ENCODE measurements at places on chromosomes 5 and 9. TPM values are rescaled to one million over a fixed set of nuclear protein-coding genes. Genes with fewer than 3 reads are reported as not detected.

GRCh38 chr5:135269199-135269598, 129.8 kb downstream of the MACROH2A1 start:
- DNase-seq, result no peak

DNA sequence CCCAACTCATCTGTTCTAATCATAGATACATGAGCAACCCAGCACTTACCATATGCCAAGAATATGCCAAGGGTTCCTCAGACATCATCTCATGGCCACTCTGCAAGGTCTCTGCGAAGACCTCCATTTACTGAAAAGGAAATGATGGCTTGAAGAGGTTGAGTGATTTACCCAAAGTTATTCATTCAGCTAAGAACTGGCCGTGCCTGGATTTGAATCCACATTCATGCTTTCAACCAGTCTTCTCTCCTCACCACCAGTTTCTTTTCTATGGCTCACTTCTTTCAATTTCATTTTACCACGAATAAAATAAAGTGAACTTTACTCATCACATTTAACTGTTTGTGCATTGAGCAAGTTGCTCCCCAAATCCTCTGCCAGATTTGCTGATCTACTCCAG, 27.2 kb upstream of the FOXI1 start:
- DNase-seq, result no peak

DNA sequence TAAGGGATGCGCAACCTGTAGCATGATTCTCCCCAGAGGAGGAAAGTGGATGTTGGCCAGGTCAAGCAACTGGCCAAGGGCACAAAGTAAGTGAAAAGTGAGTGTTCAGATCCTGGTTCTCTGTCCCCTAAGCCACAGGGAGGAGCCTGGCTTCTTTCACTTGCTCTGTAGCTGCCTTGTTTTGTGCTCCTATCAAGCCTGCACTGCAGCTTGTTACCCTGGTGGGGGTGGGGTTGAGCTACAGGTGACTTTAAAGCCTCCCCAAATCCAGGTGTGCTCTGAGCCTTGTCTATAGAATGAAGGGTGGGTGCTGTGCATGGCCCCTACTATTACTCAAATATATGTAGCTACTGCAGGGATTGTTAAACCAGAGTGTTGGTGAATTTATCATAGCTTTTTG, 32.9 kb downstream of the RALGPS1 start:
- DNase-seq, result no peak

DNA sequence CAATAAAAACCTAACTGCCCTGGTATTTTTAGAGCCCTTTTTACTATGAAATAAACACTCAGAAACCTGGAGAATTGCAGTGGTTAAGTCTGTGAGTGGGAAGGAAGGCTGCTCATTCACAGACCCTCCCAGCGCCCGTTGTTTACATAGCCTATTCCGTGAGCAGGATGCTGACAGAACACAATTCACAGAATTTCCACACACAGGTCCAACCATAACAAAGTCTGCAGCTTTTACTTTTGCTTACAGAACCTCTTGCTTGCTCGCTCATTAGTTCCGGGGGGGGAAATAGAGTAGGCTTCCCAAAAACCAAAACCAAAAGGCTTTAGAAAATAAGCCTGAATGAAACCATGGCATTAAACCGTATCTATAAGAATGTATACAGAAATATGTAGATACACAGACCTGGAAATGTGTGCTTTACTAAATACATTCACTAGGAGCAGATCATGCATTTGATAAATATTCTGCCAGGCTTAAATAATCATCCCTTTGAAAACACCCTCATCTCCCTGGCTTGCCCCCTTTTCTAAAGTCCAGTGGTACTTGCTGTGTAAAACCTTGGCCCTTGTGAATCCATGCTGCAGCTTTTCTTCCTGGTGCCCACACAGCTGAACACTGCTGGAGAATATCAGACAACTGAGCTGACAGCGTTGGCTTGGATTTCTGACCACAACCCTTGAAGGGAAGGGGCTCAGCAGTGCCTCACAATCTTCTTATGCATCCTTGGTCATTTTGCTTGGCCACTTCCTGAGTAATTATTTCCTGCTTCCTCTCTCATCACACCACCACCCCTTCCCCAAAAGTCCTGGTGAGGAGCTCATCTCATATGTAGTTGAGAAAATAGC, 128.0 kb downstream of the FANCC start:
- DNase-seq, result peak; percentile 57

Gene CCNO
- 0.20 TPM for polyA plus RNA-seq

Gene TXNDC8
- not detected for polyA plus RNA-seq

All from muscle of back (tissue), 13 donors.